Smooth muscle cell of bladder (primary cell): ENCODE measurements at places on chromosomes 11 and 22. TPM values are rescaled to one million over a fixed set of nuclear protein-coding genes. Genes with fewer than 3 reads are reported as not detected.

Gene GGTLC2
- not detected in 2 replicates for total RNA-seq

Gene MMP13
- not detected in 2 replicates for total RNA-seq

Gene OR5A1
- total RNA-seq: not detected in 2 replicates

Gene FDXACB1
- total RNA-seq: 1.3 and 1.8 TPM in 2 replicates

Gene OR10A2
- total RNA-seq: not detected in 2 replicates
